CD4-positive, alpha-beta memory T cell (primary cell): ENCODE measurements at places on chromosomes 3 and 15.

DNA sequence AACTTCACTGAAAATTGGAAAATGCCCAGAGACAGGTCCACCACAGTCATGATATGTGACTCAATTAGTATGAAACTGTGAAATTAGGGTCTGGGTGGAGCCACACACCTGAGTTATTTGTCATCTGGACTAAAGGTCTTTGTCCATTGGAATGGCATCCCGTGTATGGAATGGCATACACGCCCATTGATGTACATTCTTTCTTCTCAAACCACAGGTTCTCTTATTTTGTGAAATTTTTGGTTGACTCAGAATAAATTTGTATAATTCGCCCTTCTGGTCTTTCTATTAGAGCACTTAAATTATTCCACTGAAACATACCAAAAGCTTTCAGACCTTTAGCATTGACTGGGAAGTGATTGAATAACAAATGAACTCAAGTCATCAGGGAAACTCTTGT is 66.8 kb upstream of the UBE2E1 start:
- no peak for DNase-seq

DNA sequence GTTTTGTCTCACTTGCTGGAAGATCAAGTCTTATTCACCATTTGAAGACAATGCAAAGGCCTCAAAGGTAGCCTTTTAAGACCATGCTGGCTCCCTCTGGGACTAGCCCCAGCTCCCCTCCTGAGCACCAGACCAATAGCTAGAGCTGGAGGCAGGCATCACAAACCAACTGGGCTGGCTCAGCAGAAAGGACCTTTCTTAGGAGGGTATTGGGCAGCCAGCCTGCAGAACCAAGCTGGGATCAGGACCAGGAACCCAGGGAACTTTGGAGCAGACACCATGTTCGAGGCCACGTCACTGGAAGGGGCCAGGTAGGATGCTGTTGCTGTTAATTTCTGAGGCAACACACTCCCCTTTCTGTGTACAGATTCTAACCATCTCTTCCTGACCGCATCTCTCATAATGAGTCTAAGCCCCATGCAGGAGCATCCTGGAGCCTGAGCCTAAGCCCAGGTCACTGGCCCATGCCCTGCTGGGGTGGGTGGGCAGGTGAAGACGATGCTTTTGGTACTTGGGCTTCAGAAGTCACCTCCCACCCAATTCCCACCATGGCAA is 81.4 kb upstream of the KLF13 start:
- DNase-seq: no peak

DNA sequence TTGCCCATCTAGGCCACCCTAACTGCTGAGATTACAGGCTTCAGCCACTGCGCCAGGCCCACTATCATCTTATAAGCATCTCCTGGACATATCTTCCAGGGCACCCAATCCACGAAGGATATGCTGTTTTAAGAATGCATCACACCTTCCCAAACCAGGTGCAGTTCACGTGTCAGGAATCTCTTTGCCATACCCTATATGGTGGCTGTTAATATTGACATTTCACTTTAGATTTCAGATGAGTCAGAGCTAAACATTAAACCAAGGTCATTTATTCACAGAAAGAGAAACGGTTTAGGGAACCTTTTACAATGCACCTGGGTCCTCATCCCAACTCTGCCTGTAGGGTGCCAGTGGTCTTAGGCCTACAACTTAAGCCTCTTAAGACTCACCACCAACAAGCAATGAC is 85.7 kb downstream of the TBL1XR1 start:
- no peak for DNase-seq

GRCh38 chr3:71517271-71517791 is 66.2 kb downstream of the FOXP1 start:
- DNase-seq: no peak

DNA sequence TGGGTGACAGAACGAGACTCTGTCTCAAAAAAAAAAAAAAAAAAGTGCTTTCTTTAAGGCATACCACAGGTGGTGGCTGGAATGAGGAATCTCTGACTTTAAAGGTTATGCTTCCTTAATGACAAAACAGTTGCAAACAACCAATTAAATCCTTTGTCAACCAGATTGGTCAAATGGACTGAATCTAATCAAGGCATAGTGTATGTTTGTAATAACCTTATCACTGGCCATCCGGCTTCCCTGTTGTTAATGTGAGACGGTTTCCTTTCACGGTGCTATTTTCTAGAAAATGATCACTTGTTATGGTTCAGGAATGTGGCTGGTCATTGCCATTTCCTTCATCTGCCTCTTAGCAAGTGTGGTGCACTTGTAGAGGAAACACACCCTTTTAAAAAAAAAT is 75.9 kb downstream of the FLNB start:
- no peak for DNase-seq

DNA sequence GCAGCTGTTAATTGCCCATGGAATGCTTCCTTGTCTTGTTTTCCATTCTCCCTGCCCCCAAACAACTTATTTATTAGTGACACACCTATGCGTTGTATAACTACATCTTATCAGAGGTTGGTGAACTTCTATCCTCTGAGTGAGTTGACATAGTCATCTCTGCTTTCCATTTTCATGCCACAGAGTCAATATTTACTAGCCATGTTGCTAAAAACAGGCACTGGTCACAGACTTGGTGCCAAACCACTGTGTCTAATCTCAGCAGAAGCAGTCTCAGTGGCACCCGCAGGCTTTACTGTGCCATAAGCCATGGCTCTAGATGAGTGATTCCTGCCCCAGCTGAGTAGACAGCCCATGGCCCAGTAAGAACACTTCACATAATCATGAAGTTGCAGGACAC is 26.5 kb downstream of the DAPK2 start:
- DNase-seq: no peak

GRCh38 chr15:91196768-91197167 is 96.7 kb downstream of the SV2B start:
- DNase-seq: no peak

DNA sequence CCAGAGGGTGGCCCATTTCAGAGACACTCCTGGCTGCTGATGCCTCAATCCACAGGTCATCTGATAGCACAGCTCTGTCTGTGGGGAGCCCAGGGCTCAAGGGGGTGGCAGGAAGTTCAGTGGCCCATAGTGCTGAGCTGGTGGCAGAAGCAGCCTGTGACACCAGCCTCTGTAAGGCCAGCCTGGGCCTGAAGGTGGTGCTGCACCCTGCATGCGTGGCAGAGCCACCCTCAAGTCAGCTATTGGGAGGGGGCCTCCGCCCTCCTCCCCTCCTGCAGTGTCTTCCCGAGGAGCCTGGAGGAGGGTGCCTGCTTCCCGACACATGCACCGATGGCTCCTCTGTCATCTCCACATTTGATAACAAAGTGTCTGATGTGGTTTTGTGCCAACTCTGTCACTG is 3.0 kb downstream of the PLA1A start:
- no peak for DNase-seq

GRCh38 chr3:45546126-45546620 is 48.4 kb upstream of the LIMD1 start:
- no peak for DNase-seq

DNA sequence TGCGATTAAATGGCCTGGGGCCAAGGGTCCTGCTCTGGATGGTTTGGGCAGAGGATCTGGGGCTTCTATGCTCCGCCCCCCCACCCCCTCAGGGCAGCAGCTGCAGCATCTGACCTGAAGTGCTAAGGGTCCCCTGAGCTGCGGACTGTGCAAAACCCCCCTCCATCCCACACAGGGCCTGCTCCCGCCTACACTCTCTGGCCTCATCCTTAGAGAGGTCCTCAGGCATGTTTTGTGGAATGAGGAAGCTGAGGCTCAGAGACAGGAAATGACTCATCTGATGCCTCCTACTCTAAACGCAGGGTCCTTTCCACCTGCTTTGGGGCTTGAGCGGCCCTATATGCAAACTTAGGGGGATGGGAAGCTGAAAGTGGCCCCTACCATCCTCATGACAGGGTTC is 59.5 kb upstream of the CTSH start:
- DNase-seq: no peak

- no peak for DNase-seq
Observed at GRCh38 chr15:57537488-57538264, 54.0 kb upstream of the MYZAP start.

- DNase-seq: no peak
Observed at GRCh38 chr3:140595295-140595694, 82.6 kb upstream of the TRIM42 start.

- no peak for DNase-seq
Observed at GRCh38 chr3:195210266-195210973, 60.5 kb downstream of the XXYLT1 start.

- no peak for DNase-seq
Observed at GRCh38 chr15:90291679-90292356, 26.3 kb downstream of the NGRN start.

GRCh38 chr15:68356778-68357177 is 75.2 kb downstream of the ITGA11 start:
- no peak for DNase-seq

DNA sequence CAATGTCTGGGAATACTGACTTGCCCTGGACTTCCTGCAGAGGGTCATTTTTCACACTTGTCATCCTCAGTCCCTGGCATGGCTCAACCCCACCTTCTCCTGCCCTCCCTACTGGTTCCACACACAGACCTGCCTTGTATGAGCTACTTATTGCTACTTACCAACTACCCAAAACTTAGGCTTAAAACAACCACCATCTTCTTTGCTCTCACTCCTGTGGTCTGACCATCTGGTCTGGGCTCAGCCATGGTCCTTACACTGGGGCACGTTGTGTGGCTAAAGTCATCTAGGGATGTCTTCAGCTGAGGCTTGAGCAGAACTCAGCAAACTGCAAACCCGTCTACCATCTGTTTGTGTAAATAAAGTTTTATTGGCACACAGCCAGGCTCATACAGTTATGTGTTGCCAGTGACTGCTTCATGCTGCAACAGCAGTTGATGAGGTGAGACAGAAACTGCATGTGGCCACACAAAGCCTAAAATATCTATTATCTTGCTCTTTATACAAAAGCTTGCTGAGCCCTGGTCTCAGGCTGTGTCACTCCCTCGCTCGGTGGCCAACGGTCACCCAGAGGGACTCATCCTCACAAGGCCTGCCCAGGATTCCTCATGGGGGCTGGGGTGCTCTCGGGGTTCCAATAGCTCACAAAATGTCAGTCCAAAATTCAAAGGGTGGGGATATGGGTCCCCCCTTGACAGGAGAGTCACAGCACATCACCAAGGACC is 43.5 kb downstream of the KLF15 start:
- no peak for DNase-seq

GRCh38 chr3:37740471-37740870 is 121.2 kb upstream of the CTDSPL start:
- no peak for DNase-seq

DNA sequence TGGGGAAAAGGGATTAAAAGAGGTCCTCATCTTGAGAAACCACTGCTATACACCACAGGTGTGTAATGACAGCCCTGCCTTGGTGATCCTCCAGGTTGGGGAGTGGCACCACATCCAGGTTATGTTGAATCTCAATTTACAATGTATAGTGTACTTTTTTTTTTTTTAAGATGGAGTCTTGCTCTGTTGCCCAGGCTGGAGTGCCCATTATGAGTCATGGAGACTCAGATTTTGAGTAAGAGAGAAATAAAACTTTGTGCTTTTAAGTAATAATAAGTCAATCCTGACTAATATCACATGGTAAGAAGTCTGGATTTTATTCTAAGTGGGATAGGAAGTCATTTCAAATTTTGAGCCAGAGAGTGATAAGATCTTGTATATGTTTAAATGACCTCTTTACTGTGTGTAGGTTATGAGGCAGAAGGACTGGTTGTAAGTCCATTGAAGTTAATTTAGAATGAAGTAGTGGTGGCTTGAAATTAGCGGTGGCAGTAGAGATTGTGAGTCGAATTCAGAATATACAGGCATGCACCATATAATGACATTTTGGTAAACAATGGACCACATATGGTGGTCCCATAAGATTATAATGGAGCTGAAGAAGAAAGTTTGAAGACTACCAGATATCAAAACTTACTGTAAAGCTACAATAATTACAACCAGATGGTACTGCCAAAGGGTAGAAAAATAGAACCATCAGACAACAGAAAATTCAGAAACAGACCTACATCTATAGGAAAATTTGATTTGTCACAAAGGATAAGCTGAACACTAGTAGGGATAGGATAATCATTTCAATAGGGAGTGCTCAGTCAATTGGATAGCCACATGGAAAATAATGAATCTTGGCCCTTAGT is 20.7 kb downstream of the POPDC2 start:
- no peak for DNase-seq

- DNase-seq: no peak
Observed at GRCh38 chr3:168156479-168156878, 60.8 kb upstream of the GOLIM4 start.

- DNase-seq: no peak
Observed at GRCh38 chr15:99944131-99944530, 210.9 kb upstream of the LYSMD4 start.

- peak; percentile 47 for DNase-seq
Observed at GRCh38 chr3:156483426-156483825, 71.5 kb downstream of the SSR3 start.

DNA sequence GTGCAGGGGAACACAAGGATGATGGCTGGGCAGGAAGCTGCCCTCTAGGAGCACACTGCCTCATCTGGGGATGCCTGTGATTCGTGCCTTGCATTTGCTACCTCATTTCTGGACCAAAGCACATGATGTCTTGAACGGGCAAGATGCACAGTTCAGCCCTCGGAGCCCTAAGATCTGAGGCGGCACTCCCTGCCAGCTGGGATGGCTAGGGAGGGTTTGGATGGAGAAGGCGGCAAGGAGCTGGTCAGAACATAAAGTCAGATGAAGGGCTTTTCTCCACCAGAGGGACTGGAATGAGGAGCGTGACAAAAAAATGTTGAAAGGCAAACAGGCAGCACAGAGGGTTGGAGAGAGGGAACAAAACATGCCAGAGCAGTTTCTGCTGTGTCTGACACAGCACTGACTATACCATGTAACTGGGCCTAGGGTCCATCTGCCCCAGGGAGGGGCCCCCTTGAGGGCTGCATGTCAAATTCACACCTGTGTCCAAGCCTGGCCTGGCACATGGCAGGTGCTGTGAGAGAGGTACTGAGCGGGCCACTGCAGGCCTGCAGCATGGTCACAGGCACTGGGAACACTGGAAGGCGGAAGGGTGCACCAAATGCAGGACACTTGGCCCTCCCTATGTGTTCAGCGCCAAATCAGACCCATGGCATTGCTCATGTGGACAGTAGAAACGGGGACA is 21.7 kb downstream of the TMEM43 start:
- DNase-seq: no peak

DNA sequence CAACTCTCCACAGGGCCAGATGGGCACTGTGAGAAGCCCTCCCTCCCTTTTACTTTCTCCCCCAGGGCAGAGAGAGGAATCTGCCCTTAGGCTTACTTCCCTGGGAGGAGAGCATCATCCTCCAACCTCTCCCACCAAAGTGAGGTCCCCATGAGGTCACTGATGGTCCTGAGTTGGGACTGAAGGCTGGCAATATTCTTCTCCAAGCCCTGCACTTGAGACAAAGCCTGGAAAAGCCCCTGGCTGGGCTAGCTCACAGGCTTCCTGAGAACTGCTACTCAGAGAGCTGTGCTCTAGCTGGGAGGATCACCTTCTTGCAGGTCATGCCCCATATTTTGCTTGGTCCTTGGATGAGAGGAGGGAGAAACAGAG is 110.0 kb upstream of the MEF2A start:
- no peak for DNase-seq

GRCh38 chr3:132925256-132925930 is 112.8 kb upstream of the TMEM108 start:
- DNase-seq: no peak

GRCh38 chr15:69926721-69927120 is 171.0 kb downstream of the TLE3 start:
- DNase-seq: no peak

- peak; percentile 88 for DNase-seq
Observed at GRCh38 chr3:13420831-13421765, 976 bp upstream of the NUP210 start.
